ENCODE measurements at places on chromosomes 2 and 18. TPM values are rescaled to one million over a fixed set of nuclear protein-coding genes. Genes with fewer than 3 reads are reported as not detected.

DNA sequence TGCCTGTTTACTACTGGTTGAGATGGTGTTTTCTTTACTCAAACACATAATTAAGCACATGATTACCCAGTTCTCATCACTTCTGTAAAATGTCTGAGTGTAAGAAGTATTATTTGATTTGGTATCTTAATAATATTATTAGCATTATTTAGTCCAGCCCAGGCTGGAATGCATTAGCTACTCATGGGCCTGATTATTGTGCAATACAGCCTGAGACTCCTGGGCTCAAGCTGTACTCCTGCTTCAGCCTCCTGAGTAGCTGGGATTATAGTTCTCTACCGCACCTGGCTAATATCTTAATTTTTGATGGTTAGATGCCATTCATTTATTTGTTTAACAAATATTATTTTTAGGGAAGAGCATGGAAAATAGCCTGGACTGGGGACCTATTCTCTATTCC lies 197.6 kb upstream of the MC4R start:
- DNase-seq, result no peak
- no peak overlapping the region for H3K27ac ChIP-seq
- no peaks in the 10 kb centered on the region for H3K36me3 ChIP-seq
- H3K4me3 ChIP-seq, result no peak overlapping the region
- H3K27me3 ChIP-seq, result no peaks in the 10 kb centered on the region

- no peaks in the 10 kb centered on the region for H3K4me1 ChIP-seq
- no peaks in the 10 kb centered on the region for H3K27me3 ChIP-seq
- H3K27ac ChIP-seq, result no peak overlapping the region
- no peak for DNase-seq
Measured at GRCh38 chr2:130313812-130314334, 28.8 kb upstream of the IMP4 start.

GRCh38 chr2:85990084-85990483 lies 101.3 kb upstream of the ST3GAL5 start:
- peaks cover 15% of the 10 kb centered on the region for H3K4me1 ChIP-seq
- no peaks in the 10 kb centered on the region for H3K27me3 ChIP-seq
- H3K4me3 ChIP-seq, result no peak overlapping the region
- no peak for DNase-seq
- no peak overlapping the region for H3K27ac ChIP-seq

CHRNA1 gene
- not detected for total RNA-seq

CYP27A1 gene
- total RNA-seq, result 0.10 TPM

- no peaks in the 10 kb centered on the region for H3K36me3 ChIP-seq
- H3K27ac ChIP-seq, result no peak overlapping the region
- H3K4me3 ChIP-seq, result no peak overlapping the region
- peaks cover 10% of the 10 kb centered on the region for H3K4me1 ChIP-seq
Measured at GRCh38 chr2:186427970-186428369, 58.1 kb upstream of the ZC3H15 start.

POTEJ gene
- total RNA-seq, result not detected

GRCh38 chr2:46337208-46337994 lies 40.2 kb downstream of the EPAS1 start:
- H3K4me1 ChIP-seq, result peaks cover 5% of the 10 kb centered on the region
- H3K27me3 ChIP-seq, result no peaks in the 10 kb centered on the region
- H3K4me3 ChIP-seq, result no peak overlapping the region
- no peaks in the 10 kb centered on the region for H3K36me3 ChIP-seq

MEP1B gene
- not detected for total RNA-seq
